Putamen (tissue), 1 donor: ENCODE measurements at places on chromosomes 16 and 17.

- DNase-seq = no peak
Observed at GRCh38 chr17:80860703-80861417, 130.8 kb upstream of the CHMP6 start.

DNA sequence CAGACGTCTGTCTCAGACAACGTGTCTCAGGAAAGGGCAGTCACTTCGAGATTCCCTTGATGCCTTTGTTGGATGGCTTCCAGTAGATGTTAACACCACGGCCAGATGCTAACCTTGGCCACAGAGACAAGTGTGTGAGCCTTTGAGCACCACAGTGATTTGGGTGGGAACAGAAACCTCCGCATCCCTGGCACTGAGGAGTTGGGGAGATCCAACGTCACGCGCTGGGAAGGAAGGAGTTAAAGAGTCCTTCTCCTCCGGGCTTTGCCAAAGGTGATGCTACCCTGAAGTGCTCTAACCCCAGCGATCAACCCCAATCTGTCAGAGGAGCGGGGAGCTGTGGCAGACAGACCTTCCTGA, 3.0 kb upstream of the ABR start:
- DNase-seq = no peak

DNA sequence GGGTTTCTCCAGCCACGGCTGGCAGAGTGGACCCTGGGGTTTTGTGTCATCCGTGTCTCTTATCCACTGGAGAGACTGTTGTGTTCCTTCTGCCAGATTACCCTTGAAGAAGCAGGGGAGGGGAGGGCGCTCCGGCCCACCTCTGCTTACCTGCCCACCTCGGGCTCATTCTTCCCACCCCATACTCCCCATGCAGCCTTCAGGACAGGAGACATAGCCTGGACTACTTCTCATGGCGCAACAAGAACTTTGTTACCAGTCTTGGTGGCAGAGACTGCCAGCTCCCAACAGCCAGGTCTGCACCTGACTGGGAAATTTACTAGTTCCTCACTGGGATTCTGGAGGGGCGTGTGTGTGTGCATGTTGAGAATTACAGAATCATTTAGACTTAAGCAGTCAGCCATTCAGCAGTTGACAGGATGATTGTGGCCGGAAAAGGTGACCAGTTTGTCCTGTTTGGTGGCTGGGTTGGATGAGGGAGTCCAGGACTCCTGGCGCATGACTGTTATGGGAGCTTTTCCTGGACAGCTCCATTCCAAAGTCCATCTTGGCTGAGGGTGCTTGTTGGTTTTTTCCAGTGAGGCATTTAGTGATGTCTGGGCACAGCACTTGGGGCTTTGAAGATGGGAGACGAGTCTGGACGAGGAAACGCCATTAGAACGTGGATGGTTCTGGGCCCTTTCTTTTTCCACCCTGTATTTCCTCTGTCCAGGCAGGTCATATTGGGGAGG, 8.7 kb downstream of the GSE1 start:
- DNase-seq = no peak

DNA sequence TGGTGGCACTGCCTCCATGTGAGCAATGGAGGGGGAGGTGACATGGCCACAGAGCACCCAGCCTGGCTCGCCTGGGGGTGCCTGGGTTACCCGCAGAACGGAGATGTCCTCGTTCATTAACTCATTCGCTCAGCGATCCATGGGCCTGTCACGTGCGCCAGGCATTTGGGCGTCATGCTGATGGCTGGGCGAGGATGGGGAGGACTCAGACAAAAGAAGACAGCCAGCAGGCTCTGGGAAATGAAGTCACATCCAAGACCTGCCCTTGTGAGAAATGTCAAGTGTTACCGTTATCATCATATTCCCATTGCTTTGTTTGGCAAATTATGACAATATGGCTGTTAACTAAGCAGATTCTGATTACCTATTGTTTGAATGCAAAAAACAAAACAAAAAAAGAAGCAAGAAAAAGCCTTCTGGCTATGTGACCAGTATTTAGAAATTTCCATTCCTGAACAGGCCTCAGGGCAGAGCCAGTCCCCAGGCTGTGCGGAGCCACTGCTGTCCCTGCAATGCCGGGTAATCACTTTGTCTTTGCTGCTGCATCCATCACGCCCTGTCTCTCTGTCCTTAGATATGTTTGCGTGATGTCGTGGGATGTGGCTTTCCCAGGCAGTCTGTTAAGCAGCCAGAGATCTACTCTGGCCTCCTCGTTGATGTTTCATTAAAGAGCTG, 57.9 kb downstream of the CMIP start:
- no peak for DNase-seq

- no peak for DNase-seq
Observed at GRCh38 chr16:28156056-28156680, 55.6 kb downstream of the XPO6 start.

DNA sequence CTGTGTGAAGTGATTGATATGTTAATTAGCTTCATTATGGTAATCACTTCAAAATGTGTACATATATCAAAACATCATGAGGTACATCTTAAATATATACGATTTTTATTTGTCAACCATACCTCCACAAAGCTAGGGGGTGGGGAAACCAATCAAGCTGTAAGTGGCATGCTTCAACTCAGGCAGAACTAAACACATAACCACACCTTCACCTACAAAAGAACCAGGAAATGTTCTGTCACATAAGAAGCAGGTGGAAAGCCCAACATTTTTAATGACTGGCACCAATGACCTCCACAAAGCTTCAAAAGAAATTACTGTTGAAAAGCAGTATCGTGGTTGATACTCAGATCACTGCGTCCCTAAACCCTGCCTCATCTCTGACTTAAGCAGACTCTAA, 867.7 kb upstream of the EEF2KMT start:
- no peak for DNase-seq

DNA sequence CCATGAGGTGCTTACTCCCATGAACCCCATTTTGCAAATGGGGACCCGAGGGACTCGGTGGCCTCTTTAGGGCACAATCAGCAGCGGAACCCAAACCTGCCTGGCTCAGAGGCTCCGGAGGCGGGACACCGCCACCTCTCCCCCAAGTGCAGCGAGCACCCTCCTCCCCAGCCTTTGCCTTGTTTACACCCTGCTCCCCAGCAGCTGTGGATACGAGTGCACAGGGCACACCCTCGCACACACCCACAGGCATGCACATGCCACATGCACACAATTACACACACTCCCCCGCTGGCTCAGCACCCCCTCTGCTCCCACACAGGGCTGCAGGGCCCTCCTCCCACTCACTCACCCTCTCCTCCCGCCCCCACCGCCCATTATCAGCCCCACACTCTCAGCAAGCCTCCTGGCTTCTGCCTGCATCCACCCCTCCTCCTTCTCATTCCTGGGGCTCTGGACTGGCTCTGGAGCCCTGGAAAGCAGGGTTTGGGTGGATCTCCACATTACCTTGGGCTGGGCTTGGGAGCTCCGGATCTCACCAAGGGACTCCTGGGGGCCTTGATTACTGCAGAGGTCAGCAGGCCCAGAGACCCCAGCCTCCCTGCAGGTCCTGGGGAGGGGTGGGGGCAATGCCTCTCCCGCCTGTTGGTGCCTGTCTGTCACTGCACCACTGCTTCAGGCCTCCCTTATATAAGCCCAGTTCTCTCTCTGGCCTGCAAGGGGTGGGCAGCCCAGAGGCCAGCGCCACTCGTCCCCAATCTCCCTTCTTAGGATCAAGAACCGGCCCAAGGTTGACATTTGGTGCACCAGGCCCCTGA, 6.4 kb downstream of the PDK2 start:
- no peak for DNase-seq

DNA sequence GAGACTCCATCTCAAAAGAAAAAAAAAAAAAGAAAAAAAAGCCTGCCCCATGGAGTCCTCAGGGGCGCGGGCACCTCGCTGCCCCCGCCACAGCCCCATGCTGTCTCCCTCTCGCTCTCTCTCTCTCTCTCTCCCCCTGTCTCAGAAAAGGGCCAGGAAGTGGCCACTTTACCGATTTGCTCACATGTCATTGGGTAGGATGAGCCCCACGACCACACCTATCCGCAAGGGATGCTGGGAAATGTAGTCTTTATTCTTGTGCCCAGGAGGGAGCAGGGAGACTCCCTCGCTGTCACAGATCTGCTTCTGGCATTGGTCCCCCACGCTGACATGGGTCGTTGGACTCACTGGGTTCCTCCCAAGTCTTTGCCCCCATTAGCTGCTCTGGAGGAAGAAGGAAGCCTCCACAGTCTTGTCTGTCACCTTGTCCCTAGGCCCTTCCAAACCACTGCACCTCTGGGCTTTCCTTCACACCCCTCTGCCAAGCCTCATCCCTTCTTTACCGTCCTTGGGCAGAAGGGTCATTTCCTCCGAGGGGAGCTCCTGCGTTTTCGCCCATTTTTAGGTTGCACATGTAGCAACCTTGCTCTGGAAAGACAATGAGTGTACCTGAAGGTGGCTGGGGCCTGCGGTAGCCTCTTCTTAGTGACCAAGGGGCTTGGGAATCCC, 6.9 kb upstream of the GJD3 start:
- DNase-seq = no peak

- no peak for DNase-seq
Observed at GRCh38 chr17:57703273-57703672, 41.8 kb downstream of the CCDC182 start.

DNA sequence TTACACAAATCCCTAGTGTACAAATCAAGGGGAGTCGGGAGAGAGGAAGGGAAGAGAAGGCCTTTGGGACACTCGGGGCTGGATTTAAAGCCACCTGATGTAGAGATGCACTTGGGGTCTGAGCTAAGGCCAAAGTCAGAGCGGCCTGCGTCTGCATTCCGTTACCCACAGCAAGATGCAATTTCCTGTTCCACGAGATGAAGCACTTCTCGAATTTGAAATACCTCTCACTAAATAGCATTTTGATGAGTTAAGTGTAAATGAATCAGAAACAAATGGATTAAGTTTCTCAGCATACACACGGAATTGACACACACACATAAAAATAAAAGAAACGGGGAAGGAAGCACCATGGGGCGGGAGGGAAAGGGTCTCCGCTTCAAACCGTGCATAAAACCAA, 386.0 kb downstream of the SOX9 start:
- no peak for DNase-seq

DNA sequence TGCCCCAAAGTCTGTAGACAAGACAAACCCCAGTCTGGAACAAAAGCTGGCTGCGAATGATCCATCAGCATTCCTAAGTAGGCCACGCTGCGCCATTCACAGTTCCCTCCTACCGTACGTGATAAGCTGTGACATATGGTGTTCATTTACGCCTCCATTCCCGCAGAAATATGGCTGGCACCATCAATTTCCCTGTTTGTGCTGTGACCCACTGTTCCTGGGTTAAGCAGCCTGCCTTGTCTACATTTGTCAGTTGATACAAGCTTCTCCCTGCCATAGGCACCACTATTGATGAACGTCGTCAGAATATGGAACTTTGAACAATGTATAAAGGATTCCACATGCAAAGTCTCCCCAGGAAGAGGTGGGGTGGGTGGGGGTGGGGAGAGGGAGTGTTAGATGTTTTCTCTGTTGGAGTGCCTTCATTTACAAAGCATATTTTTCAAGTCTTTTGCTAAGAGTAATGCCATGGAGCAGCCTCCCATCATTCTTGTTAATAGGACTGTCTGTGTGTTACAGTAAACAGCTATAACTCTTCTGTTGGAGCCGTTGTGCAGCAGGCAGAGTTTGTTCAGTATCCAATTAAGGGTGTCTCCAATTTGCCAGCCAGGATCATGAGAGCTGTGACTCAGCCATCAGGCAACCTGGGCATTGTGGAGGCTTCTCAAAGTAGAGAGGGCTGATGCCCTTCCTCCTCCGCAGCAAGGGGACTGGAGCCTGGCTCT, 294.6 kb downstream of the TMEM114 start:
- DNase-seq = no peak

DNA sequence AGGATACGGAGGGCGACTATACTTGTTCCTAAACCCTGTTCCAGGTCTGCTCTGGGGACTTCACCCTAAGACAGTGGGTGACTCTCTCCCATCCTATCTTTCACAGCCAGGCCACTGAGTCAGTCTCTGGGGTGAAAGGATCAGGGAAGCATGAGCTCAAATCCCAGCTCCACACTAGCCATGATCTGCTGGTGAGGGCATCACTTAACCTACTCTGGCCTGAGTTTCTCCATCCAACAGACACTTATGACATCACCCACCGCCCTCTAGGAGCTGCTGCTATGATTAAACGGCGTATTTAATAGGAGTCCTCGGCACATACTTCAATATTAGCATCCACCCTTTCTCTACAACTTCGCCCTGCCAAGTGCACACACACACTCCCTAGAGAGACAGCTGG, 10.1 kb downstream of the GAST start:
- DNase-seq = no peak

DNA sequence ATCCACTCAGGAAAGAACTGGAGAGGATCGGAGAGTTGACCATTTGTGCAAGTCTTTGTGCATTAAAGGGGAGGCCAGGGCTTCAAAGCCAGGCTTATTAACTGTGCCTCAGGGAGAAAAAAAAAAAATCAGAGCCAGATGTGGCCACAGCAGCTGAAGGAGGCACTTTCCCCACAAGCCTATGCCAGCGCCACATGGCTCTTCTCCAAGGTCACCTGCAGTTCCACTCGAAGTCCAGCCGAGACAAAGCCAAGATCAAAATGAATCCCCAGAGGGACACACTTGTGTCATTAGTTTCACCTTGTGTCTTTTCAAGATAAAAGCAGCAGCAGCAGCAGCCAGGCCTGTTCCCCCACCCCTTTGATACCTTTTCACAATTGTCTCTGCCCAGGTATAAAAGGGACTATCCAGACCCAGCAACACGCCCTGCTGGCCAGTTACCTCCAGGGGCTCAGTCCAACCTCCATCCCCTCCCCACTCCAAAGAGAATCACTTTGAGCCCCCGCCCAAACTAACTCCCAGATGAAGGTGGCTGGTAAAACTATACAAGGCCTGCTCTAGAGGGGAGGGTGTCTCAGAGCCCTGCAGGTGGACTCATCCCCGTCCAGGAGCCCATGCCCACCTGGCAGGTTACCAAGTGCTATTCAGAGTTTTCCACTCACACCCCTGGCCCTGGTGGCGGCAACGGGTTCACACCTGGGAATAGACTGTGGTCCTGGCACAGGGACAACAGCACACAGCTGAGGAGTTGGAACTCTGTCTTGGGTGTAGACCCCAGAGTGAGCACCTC, 29.2 kb downstream of the AXIN2 start:
- no peak for DNase-seq

DNA sequence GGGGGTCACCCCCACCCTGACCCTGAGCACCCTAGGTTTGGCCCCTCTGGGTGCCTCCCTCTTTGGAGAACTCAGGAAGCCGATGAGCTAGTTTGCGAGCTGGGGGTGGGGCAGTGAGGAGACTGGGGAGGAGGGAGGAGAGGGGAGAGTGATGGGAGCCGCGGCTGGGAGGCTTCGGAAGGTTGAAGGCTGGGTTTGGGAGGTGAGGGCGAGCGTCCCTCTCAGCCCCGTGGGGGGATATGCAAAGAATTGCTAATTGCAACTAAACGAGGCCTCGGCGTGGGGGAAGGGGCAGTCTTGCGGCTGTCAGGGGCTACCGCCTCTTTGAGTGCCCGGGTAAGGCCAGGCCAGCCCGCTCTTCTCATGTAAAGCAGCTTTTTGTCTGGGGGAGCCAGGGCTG, 17.6 kb upstream of the FZD2 start:
- no peak for DNase-seq

GRCh38 chr17:79702550-79703236, 28.1 kb upstream of the ENPP7 start:
- no peak for DNase-seq
